ENCODE measurements at places on chromosomes 2 and 18.

- DNase-seq = no peak
Observed at GRCh38 chr2:235619544-235619943, 125.7 kb downstream of the AGAP1 start.

DNA sequence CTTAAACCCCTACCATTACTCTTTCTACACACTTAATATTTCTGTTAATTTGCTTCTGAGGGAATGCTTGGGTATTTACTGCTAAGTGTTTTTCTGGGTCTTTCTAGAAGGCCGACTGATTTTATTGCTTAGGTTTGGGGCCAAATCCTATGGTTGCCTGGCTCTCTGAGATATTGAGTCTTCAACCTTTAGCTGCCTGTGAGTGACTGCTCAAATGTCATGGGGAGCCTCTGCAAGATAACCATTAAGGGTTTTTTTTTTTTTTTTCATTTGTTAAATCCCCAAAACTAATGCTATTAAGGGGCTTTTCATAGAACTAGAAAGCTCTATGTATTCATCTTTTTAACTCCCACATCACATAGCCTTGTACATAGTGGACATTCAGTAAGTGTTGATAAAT is 5.0 kb downstream of the OSBPL6 start:
- no peak for DNase-seq

DNA sequence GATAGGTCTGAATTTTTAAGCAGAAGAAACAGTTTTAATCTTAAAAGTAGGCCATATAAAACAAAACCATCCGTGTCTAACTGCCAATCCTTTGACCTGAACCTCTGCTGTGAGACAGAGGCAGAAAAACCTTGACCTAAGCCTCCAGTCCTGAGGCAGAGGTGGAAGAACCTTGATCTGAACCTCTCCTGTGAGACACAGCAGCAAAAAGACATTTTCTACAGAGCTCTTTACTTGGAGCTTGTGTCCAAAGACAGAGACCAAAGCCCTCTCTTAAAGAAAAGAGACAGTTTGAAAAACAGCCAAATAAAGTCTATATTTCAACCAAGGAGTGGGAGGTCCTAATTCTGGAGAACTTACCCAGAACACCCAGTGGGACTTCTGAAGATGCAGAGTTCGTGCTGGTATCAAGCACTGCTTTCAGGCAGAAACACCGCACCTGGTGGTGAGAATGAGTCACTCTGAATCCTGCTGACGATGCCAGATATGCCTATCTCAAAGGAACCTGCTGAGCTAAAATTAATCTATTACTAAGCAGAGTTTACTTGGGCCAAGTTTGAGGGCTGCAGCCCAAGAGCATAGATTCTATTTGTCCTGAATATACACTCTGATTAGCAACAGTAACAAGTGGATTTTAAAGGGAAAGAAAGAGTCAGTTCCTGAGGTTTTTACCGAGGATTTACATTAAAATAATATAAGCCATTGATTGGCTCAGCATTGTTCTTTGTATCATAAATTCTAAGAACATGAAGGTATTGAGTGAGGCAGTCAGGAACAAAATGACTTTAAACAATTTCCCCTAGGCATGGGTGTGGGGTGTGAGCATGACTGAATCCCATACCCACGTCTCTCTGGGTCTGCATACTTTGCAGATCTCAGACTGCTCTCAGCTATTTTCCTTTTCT is 806.4 kb downstream of the TRIB2 start:
- no peak for DNase-seq

DNA sequence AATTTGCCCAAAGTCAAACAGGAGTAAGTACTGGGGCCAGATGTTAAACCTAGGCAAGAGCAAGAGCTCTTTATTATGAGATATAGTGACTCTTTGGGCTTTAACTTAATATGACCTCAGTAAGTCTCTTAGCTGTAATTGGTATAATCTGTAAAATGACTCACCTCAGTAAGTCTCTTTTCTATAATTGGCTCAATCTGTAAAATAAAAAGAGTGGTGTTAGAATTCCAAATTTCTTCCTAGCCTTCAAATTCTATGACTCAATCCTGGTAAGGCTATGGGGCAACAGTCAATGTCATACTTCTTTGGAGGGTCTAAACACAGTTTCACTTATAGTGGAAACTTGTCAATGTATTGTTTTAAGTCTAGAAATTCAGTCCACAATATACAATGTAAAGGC is 1608.9 kb upstream of the PIK3C3 start:
- DNase-seq = no peak

- DNase-seq = no peak
Observed at GRCh38 chr2:10911291-10912075, at the start of gene KCNF1. Gene KCNF1 (plus strand): TSS chr2:10911934. CDS start chr2:10912427, 493 bp downstream.

GRCh38 chr18:41145516-41145915 is 809.5 kb upstream of the PIK3C3 start:
- no peak for DNase-seq

- DNase-seq = no peak
Observed at GRCh38 chr18:50560681-50561629, 1.1 kb downstream of the MAPK4 start.

- peak; percentile 23 for DNase-seq
Observed at GRCh38 chr2:238097988-238098871, 1.9 kb upstream of the ESPNL start.

GRCh38 chr2:9403924-9404323 is 19.4 kb downstream of the ITGB1BP1 start:
- DNase-seq = no peak

- no peak for DNase-seq
Observed at GRCh38 chr2:30354621-30355020, 92.4 kb upstream of the LCLAT1 start.

DNA sequence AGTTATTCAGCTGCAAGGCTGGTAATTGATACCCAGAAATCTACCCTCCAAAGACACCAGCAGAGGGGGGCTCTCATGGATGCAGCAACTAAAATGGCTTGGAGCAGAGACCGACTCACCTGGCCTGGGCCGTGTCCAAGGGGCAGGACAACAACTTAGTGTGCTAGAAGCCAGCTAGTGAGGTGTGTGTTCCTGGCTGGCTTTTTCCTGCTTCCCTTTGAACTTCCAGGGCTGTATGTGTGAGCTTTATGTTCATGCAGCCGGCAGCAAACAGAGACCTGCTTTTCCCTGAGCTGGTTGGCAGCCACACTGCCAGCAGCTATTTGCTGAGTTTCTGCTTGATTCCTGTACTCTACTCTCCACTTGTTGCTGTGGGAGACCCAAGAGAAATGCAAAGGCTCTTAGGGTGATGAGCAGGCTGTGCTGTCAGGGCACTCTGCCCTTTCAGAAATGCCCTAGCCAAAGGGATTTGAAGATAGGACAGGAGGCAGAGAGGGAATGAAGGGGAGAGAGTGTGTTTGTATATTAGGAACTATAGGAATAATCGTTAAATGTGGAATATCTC is 23.7 kb upstream of the GRP start:
- no peak for DNase-seq

GRCh38 chr2:120679526-120679925 is 56.1 kb upstream of the GLI2 start:
- DNase-seq = no peak

DNA sequence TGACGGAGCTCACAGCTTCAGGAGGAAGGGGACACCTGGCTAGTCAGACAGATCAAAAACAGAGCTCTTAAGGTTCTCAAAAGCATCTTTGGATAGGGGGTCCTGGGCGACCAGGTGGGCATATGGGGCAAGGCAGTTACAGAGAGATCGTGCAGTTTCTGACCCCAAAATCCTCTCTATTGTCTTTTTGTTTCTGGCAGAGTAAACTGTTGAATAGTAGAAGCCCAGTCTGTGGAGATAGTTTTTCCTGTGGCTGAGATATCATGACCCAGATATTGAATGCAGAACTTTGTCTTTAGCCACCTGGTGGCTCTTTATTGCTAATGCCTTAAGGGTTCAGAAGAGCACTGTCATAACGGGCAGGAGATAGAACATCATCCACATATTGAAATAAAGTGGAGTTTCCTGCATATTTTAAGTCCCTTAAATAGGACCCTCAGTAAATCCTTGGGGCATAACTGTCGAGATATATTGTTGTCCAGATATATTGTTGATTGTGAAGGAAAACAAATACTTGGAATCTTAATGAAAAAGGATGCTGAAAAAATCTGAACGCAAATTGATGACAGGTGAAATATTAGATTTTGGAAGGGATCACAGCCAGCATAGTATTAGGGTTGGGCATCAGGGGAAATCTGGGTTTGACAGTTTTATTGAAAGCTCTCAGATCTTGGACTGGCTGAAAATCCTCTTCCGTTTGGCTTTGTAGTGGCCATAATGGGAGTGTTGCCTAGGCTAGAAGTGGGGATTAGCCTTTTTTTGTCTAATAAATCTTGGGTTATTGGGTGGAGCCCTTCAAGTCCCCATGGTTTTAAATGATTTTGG is 14.1 kb upstream of the ZDBF2 start:
- no peak for DNase-seq

DNA sequence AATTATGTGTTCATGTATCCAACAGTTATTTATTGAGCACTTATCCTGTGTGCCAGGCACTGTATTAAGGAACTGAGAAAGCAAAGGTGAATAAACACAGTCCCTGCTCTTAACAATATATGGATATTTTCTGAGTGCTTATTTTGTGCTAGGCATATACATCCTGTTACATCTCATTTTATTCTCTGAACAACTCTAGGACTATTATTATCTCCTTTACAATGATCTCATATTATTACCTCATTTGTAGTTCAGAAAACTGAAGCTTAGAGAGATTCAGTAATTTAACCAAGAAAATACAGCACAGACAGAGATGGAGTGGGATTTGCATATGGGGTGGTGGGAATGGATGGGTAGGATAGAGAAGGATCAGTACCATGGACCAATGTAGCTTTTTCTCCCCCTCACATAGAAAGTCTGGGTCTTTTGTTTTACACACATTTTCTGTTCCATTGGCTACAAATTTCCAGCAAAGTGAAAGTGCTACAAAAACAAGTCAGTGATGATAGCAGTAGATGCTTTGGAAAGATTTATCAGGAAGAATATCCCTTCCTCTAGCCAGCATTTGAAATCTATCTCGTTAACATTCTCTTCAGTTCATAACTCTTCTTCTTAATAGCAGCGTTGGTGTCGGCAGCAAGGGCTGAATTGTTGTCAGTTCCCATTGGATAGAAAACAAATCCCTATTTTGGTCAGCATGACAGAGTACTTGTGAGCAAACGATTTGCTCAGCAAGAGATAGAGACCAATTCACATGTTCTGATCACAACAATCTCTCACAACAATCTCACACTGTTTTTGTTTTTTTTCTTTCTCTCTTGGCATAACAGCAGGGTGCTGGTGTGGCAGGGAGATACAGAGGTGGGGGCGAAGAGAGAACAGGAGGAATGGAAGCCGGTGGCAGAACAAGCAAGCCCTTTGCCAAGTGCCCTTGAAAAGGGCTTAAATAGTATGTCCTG is 102.2 kb upstream of the KCTD1 start:
- no peak for DNase-seq

GRCh38 chr2:120847700-120848321 is 112.1 kb downstream of the GLI2 start:
- DNase-seq = no peak

All from AG04450 (cell line).